T-helper 2 cell (primary cell): ENCODE measurements at places on chromosomes 3 and 15.

GRCh38 chr3:46935168-46935858 is 41.2 kb downstream of the CCDC12 start:
- DNase-seq: no peak

- no peak for DNase-seq
Observed at GRCh38 chr3:141686466-141687291, 51.4 kb upstream of the RNF7 start.

DNA sequence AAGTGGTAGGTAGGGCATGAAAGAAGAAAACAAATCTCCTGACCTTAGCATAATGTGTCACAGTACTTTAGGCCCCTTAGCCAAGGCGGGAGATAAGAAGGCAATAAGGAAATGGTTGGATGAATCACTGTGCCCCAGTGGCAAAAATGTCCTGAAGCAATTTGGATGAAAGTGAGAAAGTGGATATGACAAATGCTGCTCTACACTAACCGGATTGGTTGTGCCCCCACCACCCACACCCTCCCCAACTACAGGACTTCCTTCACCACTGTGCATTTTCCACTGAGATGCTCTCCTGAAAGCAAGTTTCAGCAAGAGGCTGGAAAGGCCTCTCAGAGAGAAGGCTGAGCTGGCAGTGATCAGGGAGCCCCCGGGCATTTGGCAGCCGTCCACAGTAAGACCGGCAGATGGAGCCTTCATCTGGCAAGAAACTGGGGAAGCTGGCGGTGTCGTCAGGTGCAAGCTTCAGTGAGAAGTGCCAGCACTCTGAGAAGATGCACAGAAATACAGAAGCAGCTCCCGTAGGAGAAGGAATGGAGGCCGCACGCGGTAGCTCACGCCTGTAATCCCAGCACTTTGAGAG is 63.8 kb downstream of the ATP1B3 start:
- DNase-seq: no peak

- no peak for DNase-seq
Observed at GRCh38 chr3:176046703-176047102, 1150.6 kb downstream of the TBL1XR1 start.

DNA sequence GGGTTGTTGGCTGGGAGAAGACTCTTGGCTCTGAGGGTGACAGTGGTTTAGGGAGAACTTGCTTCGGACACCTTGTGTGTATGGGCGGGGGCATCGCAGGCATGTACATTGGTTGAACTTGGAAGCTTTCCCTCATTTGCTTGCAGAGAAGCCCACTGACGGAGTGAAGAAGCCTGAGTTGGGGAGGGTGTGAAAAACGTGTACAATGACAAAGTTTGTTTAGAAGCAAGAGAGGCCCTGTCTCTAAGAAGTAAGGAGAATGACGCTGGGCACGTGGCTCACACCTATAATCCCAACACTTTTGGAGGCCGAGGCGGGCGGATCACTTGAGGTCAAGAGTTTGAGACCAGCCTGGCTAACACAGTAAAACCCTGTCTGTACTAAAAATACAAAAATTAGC is 13.7 kb downstream of the LIMD1 start:
- DNase-seq: no peak

DNA sequence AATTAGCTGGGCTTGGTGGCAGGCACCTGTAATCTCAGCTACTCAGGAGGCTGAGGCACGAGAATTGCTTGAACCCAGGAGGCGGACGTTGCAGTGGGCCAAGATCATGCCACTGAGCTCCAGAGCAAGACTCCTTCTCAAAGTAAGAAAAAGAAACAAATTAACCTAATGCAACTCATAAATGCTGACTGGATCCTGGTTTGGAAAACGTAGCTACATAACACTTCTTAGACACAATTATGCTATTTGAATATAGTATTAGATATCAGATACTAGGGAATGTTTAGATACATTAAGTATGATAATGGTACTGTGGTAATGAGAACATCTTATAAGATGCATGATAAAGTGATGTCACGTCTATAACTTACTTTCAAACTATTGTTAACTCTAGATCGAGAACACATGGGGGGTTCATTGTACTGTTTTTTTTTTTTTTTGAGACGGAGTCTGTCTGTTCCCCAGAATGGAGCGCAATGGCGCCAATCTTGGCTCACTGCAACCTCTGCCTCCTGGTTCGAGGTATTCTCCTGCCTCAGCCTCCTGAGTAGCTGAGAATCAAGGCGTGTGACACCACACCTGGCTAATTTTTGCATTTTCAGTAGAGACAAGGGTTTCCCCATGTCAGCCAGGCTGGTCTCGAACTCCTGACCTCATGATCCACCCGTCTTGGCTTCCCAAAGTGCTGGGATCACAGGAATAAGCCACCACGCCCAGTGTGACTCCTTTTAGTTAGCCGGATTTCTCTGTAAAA is 5.9 kb upstream of the ISY1 start:
- DNase-seq: no peak

GRCh38 chr15:89442671-89443307 is 53.6 kb downstream of the RHCG start:
- peak; percentile 74 for DNase-seq

GRCh38 chr3:185090811-185091210 is 62.0 kb downstream of the C3orf70 start:
- no peak for DNase-seq

GRCh38 chr3:143321058-143321769 is 201.6 kb downstream of the CHST2 start:
- no peak for DNase-seq

DNA sequence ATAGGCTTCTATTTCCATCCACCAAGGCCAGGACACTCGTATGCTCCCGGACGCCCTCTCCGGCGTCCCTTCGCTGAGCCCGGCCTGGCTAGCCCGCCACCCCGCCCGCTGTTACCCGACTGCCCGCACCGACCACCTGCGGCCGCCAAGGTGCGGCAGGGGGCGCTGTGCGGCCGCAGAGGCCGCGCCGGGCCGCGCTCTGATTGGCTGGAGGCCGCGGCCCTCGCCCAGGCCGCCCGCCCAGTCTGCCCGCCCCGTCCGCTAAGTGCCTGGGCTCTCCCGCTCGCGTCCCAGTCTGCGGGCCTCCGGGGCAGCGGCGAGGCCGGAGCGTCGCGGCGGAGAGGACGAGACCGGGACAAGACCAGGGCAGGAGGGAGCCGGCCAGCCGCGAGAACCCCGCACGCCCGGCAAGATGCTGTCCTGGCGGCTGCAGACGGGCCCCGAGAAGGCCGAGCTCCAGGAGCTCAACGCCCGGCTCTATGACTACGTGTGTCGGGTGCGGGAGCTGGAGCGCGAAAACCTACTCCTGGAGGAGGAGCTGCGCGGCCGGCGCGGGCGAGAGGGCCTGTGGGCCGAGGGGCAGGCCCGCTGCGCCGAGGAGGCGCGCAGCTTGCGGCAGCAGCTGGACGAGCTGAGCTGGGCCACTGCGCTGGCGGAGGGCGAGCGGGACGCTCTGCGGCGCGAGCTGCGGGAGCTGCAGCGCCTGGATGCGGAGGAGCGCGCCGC is at the start of gene SYNM:
SYNM (plus strand) TSS at position 293 of the 726 bp plus-strand sequence; CDS start at position 413, 120 bp downstream.
- no peak for DNase-seq

DNA sequence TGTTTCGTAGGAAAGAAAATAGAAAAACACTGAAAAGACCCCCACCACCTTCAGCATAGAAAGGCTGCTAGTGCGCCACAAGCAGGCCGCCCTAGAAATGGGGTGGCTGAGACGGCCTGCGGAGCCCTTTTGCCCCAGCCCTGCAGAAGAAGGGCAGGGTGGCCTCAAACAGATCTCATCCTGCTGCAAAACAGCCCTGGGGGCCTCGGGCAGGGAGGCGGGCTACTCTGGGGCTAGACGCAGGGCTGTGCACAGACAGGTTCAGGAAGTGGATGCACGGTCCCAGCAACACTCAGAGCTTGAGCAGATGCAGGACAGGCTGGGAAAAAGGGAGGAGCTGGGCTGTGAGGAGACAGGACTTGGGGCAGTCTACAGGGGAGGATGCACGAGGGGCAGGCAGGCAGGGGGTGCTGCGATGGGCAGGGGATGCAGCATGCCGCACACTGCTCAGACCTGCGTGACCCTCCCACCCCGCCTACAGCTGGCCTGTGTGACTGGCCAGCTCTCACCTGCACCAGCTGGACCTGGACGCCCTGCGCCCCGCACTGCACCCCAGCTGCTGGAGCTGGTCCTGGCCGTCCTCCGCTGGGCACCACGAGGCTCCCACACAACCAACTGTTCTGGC is 34.3 kb downstream of the ZXDC start:
- no peak for DNase-seq
